ENCODE measurements at places on chromosomes 7 and 10.

DNA sequence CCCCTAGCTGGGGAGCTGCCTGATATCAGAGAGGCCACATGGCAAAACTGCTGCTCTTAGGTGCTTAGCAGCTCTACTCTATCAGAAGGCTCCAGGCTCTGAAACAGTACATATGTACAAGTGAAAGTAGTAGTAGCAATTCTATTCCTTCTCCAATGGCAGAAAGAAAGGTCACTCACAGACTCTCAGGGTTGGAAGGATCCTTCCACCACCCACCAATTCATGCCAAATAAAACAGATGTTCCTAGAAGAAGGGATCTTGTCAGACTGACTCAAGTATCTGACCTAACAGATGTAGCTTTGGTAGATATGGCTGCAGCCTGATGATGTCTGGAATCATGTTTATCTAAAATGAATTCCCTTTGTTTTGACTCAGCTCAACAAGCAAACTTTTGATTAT, 8.0 kb upstream of the ALDH18A1 start:
- DNase-seq, result no peak

DNA sequence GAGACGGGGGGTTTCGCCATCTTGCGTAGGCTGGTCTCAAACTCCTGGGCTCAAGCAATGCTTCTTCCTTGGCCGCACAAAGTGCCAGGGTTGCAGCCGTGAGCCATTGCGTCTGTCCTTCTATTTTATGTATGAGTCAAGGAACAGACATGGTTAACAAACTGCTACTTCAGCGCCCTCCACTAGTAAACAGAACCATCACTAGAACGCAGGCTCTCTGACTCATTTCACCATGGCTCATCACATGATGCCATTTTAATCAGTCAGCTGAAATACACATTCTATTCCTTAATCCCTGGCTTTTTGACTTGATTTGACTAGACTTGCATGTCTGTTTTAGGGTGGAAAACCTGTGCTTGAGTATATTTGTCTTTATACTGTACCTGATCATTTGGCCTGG, 41.3 kb downstream of the CELF2 start:
- no peak for DNase-seq

- no peak for DNase-seq
Observed at GRCh38 chr10:112842832-112843360, 107.2 kb upstream of the TCF7L2 start.

GRCh38 chr10:74096777-74097176, 53.9 kb downstream of the AP3M1 start:
- no peak for DNase-seq

DNA sequence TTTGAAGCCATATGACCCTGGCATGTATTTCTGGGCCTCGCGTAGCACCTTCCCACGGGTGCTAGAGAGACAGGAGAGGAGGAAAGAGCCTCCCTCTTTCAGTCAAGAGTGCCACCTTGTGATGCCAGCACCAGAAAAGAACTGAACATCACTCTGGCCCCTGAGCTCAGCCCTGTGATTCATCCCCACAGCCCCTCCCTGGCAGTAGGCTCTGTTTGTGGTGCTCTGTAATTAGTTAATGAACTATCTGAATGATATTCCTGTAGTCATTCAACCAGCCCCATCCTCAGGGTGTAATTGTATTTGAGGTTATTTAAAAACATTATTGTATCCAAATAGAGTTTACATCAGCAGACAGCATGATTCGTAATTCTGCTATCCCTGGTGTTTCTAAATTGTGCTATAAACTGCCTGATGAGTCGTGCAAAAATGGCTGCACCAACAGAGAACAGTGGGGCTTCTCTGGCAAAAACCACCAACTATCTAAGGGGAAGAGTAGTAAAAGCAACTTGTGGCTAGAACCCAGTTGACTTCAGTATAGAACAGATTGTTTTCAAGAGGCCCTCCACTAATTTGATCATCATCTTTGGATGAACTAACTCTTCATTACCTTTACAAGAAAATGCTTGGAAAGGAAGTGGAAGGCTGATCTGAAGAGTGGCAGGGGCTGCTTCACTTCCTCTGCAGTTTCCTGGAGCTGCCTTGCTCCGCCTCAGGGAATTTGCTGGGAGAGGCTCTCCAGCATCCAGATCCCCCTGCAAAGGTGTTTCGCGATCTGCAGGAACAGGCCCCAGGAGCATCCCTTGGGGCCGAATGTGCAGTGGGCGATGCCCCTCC, 23.7 kb upstream of the TIAL1 start:
- no peak for DNase-seq

- no peak for DNase-seq
Observed at GRCh38 chr10:38979535-38979934, 885.4 kb downstream of the ZNF37A start.

GRCh38 chr10:23035569-23035968, 59.8 kb upstream of the MSRB2 start:
- no peak for DNase-seq
